Hippocampal formation (tissue), 2 donors: ENCODE measurements at places on chromosomes 2 and 18.

GRCh38 chr2:55827855-55828254 is 95.7 kb downstream of the EFEMP1 start:
- DNase-seq: no peak

DNA sequence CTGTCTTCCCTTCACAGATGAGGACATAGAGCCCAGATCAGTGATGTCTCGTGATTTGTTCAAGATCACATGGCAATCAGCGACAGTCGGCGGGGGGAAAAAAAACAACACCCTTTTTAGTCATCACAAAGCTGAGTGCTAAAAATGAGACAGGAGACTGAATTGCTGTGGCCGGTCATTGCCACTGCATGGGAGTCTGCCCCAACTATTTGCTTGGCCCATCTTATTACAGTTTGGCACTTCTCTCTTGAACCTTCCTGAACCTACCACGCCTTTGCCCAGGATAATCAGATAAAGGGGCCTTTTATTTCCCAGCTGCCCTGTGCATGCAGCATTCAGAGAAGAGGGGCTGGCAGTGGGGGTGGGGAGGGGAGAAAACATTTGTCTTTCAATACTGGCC is 42.7 kb downstream of the SETBP1 start:
- DNase-seq: no peak

GRCh38 chr2:73718421-73718820 is 18.7 kb downstream of the TPRKB start:
- DNase-seq: no peak

DNA sequence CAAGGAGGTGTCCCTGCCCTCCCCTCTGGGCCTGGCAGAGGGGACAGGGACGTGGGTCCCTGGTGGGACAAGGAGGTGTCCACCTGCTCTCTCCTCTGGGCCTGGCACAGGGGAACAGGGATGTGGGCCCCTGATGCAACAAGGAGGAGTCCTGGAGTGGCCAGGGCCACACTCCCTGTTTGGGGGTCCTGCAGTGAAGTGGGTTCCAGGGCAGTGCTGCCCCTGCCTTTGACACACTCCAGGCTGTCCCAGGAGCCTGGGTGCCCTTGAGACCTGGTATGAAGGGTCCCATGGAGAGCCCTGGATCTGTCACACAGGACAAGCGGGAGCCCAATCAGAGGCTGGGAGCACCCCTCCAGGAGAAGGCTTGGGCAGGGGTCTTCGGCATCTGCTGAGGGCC is 75.8 kb upstream of the GPC1 start:
- DNase-seq: no peak

DNA sequence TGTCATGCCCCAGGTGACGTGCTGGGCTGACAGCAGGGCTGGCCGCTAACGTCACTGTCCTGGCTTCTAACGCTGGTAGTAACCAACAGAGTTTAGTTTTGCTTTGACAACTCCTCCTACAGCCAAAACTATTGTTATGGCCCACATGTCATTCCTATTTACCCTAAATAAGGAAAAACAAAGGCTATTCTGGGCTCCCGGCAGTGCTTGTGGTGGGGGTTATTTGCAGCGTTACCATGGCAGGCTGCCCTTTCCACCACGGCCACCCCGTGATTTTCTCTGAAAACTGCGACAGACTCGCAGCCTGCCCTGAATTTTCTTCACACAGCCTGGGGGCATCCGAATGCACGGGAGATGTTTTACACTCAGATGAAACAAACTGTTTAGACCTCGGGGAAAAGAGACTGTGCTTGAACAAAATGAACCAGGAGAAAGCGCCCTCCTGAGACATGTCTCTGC is 115.2 kb downstream of the FAM210A start:
- peak; percentile 72 for DNase-seq

DNA sequence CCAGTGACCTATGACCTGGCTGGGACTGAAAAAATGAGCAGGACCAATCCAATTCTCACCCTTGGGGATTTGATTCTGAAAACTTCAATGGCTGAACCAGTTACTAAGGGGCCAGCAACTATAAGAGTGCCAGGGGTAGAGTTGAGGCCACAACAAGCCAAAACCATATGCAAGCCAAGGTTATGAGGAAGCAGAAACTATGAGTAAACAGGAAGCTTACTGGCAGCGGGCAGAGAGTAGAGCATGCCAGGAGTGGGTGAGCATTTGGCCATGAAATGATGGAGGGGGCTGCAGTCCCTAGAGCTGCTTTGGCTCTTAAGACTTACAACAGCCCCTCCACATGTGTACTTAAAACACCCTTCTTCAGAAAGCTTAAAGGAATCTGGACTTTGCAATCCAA is 82.4 kb downstream of the RBMS1 start:
- no peak for DNase-seq

- no peak for DNase-seq
Observed at GRCh38 chr2:24749069-24749691, 44.0 kb downstream of the PTRHD1 start.

GRCh38 chr2:122023059-122023864 is 267.8 kb downstream of the TSN start:
- DNase-seq: no peak

- no peak for DNase-seq
Observed at GRCh38 chr2:191927319-191927867, 80.5 kb upstream of the CAVIN2 start.

DNA sequence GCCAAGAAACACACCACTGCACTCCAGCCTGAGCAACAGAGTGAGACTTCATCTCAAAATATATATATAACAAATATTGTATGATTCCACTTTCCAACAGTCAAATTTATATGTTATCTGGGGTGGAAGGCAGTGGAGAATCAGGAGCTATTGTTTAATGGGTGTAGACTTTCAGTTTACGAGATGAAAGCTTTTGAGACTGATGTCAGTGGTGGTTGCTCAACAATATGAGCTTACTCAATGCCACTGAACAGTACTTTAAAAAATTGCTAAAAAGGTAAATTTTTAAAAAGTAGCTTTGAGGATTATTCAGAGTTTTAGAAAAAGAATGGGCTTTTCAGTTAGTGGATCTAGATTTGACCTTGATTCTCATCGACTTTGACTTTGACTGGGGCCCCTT is 105.9 kb upstream of the ST6GAL2 start:
- DNase-seq: no peak

GRCh38 chr2:179376881-179377280 is 112.2 kb upstream of the SESTD1 start:
- no peak for DNase-seq

GRCh38 chr2:205934443-205934842 is 151.5 kb downstream of the INO80D start:
- no peak for DNase-seq

DNA sequence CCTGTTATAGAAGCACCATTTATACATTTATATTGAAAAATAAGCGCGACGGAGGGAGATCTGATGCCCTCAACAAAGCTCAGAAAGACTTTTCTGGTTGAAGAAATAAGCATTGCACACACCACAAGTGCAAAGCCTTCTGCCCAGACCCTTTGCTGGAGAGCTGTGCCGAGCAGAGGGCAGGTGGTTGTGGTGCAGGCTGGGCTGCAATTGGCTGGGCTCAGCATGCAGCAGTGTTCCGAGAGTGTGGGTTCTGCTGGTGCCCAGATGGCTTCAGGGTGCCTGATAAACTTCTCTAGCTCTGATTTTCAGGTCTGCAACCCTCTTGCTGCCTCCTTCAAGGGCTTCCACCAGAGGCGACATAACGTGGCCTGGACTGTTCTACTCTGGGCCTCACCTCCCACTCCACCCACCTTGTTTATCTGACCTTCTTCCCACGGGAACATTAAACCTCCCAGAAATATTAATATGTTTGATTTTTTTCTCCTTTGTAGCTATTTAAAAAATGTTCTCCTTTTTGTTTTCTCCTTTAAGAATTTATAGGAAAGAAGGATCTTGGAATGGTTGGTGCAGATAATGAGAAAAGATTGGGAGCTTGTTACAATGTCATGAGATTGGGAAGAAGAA is 113.6 kb upstream of the ITGA6 start:
- no peak for DNase-seq

- DNase-seq: no peak
Observed at GRCh38 chr2:231334179-231334930, 61.2 kb upstream of the B3GNT7 start.

- no peak for DNase-seq
Observed at GRCh38 chr2:162091325-162092007, 17.5 kb upstream of the DPP4 start.

DNA sequence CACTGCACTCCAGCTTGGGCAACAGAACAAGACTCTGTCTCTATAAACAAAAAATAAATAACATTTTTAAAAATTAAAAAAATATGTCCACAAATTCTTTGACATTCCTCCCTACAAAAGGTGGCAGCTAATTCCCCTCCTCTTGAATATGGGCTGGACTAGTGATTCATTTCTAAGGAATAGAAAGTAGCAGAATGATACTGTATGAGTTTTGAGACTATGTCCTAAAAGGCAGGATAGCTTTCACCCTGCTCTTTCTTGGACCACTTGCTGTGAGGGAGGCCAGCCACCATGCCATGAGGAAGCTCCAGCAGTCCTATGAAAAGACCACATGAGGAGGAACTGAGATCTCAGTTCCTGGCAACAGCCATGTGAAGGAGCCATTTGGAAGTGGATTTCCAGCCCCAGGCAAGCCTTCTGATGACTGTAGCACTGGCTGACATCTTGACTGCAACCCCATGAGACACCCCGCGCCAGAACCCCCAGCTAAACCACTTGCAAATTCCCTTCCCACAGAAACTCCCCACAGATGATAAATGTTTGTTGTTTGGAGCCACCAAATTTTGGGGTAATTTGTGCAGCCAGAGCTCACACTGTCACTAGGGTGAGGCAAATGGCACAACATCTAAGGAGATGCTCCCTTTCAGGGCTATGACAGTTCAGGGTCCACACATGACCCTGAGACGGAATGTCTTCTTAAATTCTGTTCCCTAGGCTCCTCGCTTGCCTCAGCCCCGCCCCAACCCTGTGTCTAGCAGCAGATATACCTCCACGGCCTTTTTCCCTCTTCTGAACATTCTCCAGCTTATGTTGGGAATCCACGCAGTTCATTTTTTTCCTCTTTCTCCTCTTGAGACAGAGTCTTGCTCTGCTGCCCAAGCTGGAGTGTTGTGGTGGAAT is 17.1 kb upstream of the ATOH8 start:
- no peak for DNase-seq

GRCh38 chr2:74385396-74385795 is 5.3 kb upstream of the DCTN1 start:
- peak; percentile 71 for DNase-seq

GRCh38 chr2:120238728-120239487 is 13.7 kb upstream of the RALB start:
- no peak for DNase-seq

GRCh38 chr2:226333388-226333787 is 466.2 kb downstream of the IRS1 start:
- DNase-seq: no peak

GRCh38 chr2:58686776-58687175 is 445.7 kb upstream of the FANCL start:
- no peak for DNase-seq

GRCh38 chr2:32811696-32812095 is 135.1 kb upstream of the LTBP1 start:
- no peak for DNase-seq

DNA sequence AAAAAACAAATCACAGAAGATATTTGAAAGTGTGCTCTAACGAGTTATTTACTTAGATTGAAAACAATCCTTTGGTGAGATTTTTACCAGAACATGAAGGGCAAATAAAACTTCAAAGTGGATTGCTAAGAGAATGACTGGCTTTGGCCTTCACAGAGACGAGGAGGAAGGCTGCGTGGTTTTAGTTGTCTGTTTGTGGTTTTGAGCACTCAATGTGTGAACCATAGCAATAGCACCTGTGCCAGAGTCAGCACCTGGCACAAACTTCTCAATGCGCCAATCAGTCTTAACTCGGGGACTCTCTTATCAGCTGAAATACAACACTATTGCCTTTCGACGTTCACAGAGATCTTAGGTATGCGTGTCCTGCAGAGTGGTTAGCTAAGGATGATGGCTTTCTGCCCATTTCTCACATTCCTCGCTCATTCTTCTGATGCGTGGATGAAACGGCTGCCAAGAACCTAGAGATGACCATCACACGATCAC is 70.0 kb downstream of the MBP start:
- DNase-seq: no peak

- DNase-seq: peak; percentile 41
Observed at GRCh38 chr2:238061315-238062202, 758 bp downstream of the SCLY start.

GRCh38 chr2:235601960-235602704 is 108.3 kb downstream of the AGAP1 start:
- no peak for DNase-seq

GRCh38 chr2:233096006-233096405 is 35.9 kb downstream of the INPP5D start:
- no peak for DNase-seq

- DNase-seq: peak; percentile 46
Observed at GRCh38 chr2:177598326-177599138, 206.0 kb downstream of the AGPS start.

DNA sequence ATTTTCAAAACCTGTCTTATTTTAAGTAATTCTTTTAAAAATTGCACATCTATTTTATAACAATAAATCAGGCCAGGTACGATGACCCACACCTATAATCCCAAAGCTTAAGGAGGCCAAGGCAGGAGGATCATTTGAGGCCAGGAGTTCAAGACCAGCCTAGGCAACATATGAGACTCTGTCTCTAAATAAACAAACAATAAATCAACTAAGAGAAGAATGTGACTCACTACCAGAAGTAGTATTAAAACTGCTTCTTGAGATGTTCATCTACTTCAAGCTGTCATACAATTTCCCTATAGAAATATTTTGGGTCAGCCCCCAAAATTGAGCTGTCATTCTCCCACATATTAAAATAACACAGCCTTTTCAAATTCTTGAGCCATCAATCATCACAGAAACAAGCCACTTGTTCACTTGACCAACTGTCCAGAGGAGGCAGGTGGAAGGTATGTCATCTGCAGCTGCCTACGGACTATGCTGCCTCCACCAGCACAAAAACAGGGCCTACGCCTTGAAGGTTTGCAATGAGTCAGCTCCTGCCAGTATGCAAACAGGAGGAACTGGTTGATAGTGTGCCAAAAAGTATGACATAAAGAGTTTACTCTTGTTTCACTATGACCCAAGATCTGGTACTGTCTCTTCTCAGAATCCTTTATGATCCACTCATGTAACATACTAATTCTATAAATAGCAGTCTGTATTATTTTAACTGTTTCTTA is 33.6 kb downstream of the KIDINS220 start:
- DNase-seq: no peak

- no peak for DNase-seq
Observed at GRCh38 chr2:143901185-143901842, 618.6 kb downstream of the ZEB2 start.

DNA sequence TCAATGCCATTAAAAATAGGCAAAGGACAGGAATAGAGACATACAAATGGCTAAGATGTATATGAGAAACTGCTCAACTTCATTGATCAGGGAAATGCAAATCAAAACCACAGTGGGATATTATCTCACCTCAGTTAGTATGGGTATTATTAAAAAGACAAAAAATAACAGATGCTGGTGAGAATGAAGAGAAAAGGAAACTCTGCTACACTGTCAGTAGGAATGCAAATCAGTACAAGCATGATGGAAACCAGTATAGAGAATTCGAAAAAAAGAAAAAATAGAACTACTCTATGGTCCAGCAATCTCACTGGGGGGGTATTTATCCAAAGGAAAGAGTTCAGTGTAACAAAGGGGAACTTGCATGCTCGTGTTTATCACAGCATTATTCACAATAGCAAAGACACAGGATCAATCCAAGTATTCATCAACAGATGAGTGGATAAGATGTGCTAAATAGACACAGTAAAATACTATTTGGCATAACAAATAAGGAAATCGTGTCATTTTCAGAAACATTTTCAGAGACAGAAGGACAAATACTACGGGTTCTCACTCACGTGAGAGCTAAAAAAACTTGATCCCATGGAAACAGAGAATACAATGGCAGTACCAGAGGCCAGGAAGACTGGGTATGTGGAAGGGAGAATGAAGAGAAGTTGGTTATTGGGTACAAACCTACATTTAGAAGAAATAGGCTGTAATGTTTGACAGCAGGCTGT is 60.6 kb downstream of the CCDC74A start:
- no peak for DNase-seq
